ENCODE measurements at places on chromosomes 7 and 10. TPM values are rescaled to one million over a fixed set of nuclear protein-coding genes. Genes with fewer than 3 reads are reported as not detected.

GPER1 gene
- 0.15 TPM for total RNA-seq

TMEM176B gene
- not detected for total RNA-seq

PAX4 gene
- total RNA-seq, result not detected

- no peaks in the 10 kb centered on the region for H3K4me1 ChIP-seq
- no peaks in the 10 kb centered on the region for H3K36me3 ChIP-seq
- no peak overlapping the region for H3K27ac ChIP-seq
- no peak overlapping the region for H3K4me3 ChIP-seq
- no peak for DNase-seq
- H3K27me3 ChIP-seq, result no peaks in the 10 kb centered on the region
Measured at GRCh38 chr10:131728286-131729228, 172.3 kb upstream of the PPP2R2D start.

AKR1B1 gene
- 145 TPM for total RNA-seq

Measured in SJCRH30 (cell line).